ENCODE measurements at places on chromosomes 5 and 9. TPM values are rescaled to one million over a fixed set of nuclear protein-coding genes. Genes with fewer than 3 reads are reported as not detected.

Gene ZBED3
- total RNA-seq, result 0.95 TPM

Gene COL5A1
- total RNA-seq, result 0.95 TPM

Gene LIX1
- total RNA-seq, result not detected

Gene SLC34A1
- not detected for total RNA-seq

Gene SH3RF2
- total RNA-seq, result not detected

Gene AGTPBP1
- total RNA-seq, result 28.3 TPM

Gene TPPP
- total RNA-seq, result 0.11 TPM

Gene TMEM250
- 33.1 TPM for total RNA-seq

Gene CDX1
- total RNA-seq, result under 0.01 TPM

Gene PCDHAC2
- 0.17 TPM for total RNA-seq

Gene ESM1
- total RNA-seq, result 125 TPM

Gene PCSK5
- total RNA-seq, result 0.77 TPM

Gene ADGRV1
- total RNA-seq, result 0.11 TPM

Gene SMIM33
- not detected for total RNA-seq

Gene GMCL2
- total RNA-seq, result not detected

Gene CCDC183
- total RNA-seq, result 0.52 TPM

Gene ANXA6
- total RNA-seq, result 15.8 TPM

Gene SLC38A9
- total RNA-seq, result 40.2 TPM

Gene SPATA31C1
- not detected for total RNA-seq

Gene HAVCR2
- total RNA-seq, result 1.5 TPM

Gene TMEM171
- 0.77 TPM for total RNA-seq

Gene PRDM9
- total RNA-seq, result not detected

Gene RPS14
- 3,901 TPM for total RNA-seq

Gene CCDC180
- 2.2 TPM for total RNA-seq

Gene LECT2
- not detected for total RNA-seq
